ENCODE measurements at places on chromosomes 12 and 14.

GRCh38 chr14:54686871-54687749 lies 120.2 kb downstream of the SAMD4A start:
- no peak for DNase-seq

GRCh38 chr12:66304296-66304900 lies 2.1 kb downstream of the HELB start:
- DNase-seq, result no peak

GRCh38 chr14:104681689-104682074 lies 7.7 kb upstream of the INF2 start:
- DNase-seq, result peak; percentile 95

DNA sequence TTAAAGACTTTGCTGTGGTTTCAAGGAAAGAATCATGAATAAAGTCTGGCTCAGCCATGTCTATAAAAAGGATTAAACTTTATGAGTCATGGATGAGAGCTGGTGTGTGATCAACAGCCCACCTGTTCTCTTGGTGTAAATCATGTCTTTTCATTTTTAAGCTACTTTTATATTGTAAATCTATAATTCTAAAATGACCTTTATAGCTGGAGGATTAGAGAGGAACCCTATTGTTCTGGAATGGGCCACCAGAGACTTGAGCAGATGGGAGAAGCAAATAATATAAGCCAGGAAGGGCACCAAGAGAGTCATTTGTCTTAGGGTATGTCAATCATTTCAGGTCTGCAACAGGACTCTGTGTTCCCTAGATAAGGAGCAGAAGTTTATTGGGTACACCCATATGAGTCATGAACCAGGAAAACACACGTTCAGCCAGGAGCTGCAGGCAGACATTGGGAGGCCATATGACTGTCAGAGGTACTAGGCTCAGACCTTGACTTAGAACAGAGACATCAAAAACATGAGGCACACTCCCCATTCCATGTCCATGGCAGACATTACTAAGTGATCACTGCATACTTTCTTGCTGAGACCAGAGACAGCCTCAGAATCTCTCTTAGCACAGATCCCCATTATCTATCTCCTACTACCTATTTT lies 49.3 kb downstream of the NDUFA12 start:
- DNase-seq, result no peak

GRCh38 chr14:23119363-23120327 lies 590 bp upstream of the CEBPE start:
- DNase-seq, result peak; percentile 44

GRCh38 chr12:12048266-12048665 lies 22.5 kb upstream of the BCL2L14 start:
- no peak for DNase-seq

GRCh38 chr12:20567413-20567812 lies 127.7 kb upstream of the SLCO1C1 start:
- no peak for DNase-seq

DNA sequence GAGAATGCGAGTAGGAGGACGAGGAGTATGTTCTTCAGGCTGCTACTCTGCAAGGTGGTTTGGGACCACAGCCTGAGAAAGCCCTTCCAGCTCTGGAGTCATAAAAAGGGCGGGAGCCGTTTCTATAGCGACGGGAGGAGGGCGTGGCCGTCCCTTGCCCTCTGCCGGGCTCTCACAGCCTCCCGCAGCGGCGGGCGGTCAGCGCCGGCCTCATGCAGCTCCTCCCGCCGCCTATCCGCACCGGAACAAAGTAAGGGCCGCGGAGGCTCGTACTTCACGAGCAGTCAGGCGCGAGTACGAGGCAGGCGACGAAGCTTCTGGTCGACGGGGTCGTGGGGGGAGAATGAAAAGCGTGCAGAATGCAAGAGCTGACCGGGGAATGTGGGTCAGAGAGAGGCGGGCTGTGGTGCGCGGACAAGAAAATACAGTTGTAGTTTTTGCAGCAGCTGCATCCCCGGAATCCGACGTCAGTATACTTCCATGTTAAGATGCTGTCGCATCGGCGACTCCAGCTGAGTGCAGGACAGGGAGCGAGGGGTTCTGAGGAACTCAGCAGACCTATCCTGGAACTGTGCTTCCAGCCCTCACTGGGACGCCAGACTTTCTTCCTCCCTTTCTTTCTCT lies at the start of gene DYRK4:
TSS of gene DYRK4 (plus strand) at position 175 of the 624 bp plus-strand sequence. CDS start at position 213, 38 bp downstream.
- peak; percentile 90 for DNase-seq

DNA sequence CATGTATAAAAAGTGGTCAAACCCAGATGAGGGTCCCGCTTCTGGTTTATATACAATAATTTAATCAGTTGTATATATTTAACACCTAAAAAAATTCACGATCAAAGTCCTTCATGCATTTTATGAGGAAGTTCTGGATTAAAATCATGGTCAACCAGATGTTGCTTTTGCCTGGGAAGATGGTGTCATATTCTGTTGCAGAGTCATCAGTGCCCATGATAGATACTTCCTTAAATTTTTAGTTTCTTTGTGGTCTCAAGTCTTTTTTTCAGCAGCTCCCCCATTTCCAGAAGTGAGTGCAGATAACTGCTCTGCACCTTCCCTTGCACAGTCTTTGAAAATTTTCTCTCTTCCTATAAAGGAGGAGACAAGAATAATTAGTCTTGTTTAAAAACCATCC lies 16.1 kb downstream of the ERP29 start:
- peak; percentile 11 for DNase-seq

GRCh38 chr12:58765653-58766512 lies 154.4 kb downstream of the LRIG3 start:
- DNase-seq, result peak; percentile 77

DNA sequence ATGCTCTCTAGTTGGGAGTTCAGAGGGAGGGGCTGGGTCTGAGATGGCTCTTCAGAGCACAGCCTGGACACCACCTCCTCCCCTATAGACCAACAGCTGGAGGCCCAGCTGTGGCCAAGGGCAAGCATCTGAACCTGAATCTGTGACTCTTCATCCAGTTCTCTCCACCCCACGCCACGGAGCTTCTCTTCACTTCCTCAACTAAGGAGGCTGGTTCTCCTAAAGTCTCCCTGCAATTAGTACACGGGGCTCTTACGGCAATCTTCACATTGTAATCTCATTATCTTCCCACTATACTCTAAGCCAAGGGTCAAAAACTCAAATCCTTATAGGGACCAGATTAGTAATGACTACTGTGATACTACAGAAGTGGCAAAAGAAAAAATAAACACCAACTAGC lies 9.8 kb downstream of the NRDE2 start:
- no peak for DNase-seq

- DNase-seq, result peak; percentile 100
These were observed at the start of gene HIF1A for GRCh38 chr14:61694830-61695694. Gene HIF1A, plus strand, starts transcription at chr14:61695513. Its CDS starts 292 bp downstream, at chr14:61695805.

DNA sequence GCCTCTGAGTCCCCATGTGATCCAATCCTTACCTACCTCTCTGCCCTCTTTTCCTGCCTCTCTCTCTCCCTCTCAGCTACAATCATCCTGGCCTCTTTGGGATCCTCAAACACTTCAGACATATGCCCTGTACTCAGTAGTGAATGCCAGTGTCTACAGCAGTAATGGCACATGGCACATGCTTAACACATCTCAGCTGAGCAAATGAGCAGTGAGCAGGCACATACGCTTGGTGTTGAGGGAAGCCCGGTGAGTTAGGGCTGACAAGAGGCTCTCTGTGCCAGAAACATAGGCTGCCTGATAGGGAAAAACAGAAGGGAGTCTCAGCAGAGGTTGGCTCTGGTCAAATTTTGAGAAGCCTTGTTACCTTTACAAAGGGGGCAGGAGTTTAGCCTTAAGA lies 409.1 kb downstream of the TMEM132D start:
- DNase-seq, result no peak

GRCh38 chr14:96806836-96807235 lies 9.7 kb downstream of the VRK1 start:
- DNase-seq, result no peak

DNA sequence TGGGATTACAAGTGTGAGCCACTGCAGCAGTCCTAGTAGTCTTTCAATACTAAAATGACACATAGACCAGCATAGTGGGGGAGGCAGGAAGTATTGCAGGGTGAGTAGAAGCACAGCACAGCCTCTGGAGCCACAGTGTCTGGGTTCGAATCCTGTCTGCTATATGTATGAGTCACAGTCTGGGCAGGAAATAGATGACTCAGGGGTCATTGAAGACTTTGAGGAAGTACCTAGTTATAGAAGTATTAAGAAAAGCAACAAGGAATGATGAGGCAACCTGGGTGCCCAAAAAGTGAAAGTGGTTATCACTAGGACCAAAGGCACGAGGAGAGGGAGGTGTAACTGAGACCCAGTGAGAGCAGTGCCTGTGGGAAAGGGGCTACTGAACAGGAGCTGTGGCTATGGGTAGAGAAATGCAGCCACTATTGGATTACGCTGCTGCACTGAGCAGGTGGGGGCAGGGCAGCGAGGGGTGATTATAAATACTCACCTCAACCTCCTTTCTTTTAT lies 124.0 kb downstream of the PDE3A start:
- no peak for DNase-seq
